Left cardiac atrium (tissue), 4 donors: ENCODE measurements at places on chromosomes 3 and 15.

- no peak for DNase-seq
Observed at GRCh38 chr3:8617921-8618320, 26.7 kb downstream of the SSUH2 start.

DNA sequence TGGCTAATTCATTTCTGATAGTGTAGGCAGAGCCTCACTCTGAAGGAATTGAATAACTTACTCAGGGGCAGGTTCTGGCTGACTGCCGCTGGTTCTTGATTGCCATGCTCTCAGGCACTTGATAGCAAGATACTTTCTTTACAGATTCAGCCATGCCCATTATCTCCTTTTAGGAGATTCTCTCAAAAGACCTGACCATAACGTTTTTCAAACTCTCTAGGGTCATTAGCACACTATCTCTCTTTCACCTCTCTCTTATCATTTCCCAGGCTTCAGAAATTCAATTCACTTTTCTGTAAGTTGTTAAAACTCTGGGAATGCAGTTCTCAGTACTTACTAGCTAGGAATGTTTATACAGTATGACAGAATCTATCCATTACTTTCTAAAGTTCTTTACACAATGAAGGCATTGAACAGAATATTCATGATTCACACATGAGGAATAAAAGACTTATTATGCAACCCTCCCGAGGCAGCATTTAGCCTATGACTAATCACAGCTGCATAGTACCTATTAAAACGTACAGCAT is 850.3 kb upstream of the CADM2 start:
- no peak for DNase-seq

DNA sequence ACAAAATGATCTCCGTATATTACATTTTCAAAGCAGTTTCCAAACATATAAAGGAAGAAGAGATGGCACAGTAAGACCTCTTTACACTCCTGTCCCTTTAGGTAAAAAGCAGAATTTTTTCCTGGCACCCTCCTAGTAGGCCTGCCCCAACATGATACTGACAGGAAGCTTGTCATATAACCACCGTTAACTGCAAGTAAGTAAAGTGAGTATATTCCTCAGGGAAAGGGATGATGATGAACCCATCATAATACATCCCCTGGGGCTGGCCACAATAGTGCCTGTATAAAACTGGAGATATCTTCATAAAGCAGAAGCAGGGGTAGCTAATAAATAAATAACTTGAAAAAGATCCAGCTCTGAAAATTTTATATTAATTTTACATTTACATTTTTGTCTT is 893.0 kb downstream of the DIPK2A start:
- no peak for DNase-seq

DNA sequence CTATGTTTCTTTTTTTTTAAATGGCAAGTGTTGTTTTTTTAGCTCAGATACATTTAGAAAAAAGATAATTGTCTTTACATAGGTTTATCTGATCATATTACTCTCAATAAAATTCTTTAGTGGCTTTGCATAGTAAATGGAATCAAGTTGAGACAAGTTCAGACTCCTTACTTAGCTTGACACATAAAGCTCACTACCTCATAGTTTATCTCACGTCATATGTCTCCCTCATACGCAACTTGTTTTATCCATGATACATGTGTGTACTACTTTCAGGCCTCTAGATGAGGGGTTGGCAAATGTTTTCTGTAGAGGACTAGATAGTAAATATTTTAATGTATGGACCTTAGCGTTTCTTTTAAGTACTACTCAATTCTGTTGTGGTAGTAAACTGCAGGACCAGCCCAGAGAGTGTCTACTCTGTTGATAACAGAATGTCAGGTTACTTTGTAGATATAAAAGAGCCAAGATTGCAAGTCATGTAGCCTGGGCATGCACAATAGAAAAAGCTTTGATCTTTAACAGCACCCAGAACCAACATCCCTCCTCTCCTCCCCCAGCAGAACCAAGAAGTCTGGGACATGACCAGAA is 28.2 kb upstream of the MGA start:
- DNase-seq = no peak

DNA sequence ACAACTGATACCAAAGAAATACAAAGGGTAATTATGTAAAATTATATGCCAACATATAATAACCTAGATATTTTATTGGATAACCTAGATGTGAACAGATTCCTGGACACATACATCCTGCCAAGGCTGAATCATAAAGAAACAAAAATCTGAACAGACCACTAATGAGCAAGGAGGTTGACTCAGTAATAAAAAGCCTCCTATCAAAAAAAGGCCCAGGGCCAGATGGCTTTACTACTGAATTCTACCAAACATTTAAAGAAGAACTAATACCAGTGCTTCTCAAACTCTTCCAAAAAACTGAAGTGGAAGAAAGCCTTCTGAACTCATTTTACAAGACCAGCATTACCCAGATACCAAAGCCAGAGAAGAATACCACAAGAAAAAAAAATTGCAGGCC is 32.4 kb downstream of the THBS1 start:
- no peak for DNase-seq

- DNase-seq = no peak
Observed at GRCh38 chr3:44920081-44920480, 45.7 kb downstream of the TGM4 start.

- DNase-seq = no peak
Observed at GRCh38 chr15:98843844-98844243, 163.7 kb downstream of the PGPEP1L start.

- no peak for DNase-seq
Observed at GRCh38 chr3:184236636-184237035, 7.3 kb downstream of the VWA5B2 start.

DNA sequence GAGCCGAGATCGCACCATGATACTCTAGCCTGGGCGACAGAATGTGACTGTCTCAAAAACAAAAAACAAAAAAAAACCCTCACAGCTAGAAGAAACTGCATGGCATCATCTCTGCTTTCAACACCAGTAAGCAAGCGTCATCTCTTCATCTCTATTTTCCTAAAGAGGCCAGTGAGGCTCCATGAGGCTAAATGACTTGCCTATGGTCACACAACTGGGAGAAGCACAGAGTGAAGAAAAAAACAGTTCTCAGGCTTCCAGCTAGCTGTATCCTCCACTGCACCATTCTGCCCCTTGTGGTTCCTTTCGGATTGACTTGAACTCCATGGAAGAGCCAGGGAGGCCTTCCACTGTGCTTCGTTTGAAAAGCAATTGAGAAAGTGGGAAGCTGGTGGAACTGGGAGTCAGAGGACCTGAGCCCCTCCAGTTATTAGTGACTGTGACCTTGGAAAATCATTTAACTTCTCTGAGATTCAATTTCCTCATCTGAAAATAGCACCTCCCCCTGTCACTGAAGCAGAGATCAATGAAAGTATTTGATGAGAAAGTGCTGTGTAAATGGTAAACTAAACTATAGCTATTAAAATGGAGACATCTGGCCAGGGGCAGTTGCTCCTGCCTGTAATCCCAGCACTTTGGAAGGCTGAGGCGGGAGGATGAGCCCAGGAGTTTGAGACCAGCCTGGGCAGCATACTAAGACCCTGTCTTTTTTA is 32.1 kb upstream of the DENND4A start:
- peak; percentile 56 for DNase-seq

GRCh38 chr3:3085782-3086181 is 24.4 kb downstream of the IL5RA start:
- no peak for DNase-seq

DNA sequence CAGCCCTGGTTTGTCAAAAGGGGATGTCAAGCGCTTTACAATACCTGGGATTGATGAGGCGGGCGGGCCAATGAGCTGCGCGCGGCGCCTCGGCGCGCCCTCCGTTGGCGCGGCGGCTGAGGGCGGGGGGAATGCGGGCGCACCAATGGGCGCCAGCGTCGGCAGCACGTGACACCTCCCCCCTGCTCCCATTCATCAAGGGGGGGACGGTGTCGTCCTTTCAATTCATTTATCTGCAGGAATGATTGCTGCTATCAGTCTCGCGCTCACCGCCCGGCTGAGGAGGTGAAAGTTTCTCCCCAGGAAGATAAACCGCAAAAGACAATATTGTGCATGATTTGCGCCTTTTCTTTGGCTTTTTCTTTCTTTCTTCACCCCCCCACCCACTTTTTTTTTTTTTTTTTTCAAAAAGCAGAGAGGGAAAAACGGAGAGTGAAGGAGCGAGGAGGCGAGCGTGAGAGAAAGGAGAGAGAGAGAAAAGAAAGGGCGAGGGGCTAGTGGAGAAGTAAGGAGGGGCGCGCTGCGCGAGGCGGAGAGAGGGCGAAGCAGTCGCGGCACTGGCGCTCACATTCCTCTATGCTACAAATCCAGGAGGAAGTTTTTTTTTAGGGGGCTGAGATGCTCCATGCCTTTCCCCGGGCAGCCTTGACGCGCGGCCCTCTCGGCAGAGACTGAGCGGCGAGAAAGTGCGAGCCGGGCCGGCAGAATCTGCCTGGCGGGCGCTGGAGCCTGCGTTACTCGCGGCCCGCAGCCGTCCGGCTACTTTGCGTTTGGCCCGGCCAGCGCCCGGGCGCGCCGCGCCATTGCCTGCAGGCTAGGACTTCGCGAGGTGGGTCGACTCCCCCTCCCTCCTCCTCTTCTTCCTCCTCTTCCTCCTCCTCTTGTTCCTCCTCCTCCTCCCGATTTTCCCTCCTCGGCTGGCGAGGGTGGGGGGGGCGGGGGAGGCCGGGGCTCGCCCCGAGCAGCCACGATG is at the start of gene ZIC1:
Gene ZIC1, plus strand, starts transcription at position 223 of the 973 bp plus-strand sequence. Its CDS starts 748 bp downstream, at position 971.
- no peak for DNase-seq

- DNase-seq = no peak
Observed at GRCh38 chr15:56980473-56980872, 62.0 kb downstream of the TCF12 start.

DNA sequence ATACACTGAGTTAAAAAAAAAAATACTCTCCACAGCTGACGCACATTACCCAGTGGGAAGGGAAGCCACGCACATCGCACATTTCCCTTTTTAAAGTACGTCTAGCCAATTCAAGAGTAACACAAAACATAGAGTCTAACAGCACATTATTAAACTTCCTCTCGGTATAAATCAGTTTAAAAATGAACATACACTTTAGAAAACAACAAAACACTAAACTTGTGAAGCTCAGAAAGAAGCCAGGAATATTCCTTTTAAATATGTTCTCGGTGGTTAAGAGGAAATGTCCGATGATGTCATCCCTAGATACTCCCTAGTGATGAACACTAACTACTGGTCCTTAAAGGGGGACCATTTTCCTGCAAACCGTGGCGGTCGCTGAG is 721 bp downstream of the MYEF2 start:
- DNase-seq = no peak

DNA sequence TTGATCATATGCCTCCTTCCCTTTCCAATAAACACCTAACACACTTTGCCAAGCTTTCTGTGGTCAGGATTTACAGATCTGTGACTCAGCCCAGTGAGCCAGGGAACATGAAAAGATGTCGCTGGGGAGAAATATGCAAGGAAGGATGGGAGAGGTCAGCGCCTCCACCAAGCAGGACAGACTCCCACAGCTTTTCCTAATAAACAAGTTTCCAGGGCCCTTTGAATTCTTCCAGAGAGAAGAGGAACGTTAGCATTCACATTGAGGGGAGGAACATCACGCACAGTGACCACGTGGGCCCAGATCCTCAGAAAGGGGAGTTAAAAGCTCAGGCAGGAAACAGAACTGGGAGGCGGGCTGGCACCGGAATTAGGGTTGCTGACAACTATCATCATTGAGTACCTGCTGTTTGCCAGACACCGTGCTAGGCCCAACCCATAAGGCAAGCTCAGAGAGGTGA is 33.3 kb upstream of the MRPS22 start:
- DNase-seq = no peak

DNA sequence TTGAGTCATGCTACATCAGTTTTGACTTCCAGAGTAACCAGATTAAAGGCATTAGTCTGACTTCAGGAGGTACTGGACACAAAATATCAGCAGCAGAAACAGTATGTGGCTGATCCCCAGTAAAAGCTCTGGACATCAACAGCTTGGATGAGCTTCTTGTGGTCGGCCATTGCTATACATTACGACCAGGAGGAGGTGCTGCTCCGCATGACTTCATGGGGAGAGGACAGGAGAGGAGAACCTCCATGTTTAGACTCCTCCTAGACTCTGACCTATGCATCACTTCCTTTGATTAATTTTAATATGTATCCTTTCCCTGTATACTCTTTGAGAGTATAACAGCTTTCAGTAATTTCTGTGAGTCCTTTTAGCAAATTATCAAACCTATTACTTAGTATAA is 285.6 kb upstream of the ARHGEF26 start:
- no peak for DNase-seq

DNA sequence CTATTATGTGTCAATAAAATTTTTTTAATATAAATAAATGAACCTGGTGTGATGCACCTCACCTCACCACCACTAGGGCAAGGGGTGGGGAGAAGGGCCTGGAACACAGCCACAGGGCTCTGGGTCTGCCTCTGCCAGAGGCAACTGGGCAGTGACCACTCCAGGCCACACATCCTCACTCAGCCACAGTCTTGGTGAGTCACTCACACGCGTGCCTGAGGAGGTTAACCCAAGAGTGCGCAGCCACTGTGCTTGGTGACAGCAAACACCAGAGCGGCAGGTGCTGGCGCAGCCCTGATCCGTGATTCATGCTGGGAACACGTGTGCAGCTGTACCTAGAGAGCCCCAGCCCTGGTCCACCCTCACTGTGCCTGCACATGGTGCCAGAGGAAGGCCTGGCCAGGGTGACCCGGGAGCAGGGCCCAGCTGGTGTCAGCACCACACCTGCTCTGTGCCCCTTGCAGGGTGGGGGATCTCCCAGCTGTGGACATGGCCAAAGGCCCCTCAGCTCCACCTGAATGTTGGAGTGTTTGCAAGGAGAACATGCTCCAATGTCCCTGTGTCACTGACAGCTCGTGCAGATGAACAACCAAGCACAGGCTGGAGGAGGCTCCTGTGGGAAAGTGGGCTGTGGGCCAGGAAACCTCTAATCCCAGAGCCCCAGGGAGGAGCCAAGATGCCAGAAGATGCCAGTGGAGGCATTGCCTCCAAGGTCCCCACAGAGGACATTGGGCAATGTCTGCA is 2.1 kb downstream of the SLC41A3 start:
- DNase-seq = no peak

DNA sequence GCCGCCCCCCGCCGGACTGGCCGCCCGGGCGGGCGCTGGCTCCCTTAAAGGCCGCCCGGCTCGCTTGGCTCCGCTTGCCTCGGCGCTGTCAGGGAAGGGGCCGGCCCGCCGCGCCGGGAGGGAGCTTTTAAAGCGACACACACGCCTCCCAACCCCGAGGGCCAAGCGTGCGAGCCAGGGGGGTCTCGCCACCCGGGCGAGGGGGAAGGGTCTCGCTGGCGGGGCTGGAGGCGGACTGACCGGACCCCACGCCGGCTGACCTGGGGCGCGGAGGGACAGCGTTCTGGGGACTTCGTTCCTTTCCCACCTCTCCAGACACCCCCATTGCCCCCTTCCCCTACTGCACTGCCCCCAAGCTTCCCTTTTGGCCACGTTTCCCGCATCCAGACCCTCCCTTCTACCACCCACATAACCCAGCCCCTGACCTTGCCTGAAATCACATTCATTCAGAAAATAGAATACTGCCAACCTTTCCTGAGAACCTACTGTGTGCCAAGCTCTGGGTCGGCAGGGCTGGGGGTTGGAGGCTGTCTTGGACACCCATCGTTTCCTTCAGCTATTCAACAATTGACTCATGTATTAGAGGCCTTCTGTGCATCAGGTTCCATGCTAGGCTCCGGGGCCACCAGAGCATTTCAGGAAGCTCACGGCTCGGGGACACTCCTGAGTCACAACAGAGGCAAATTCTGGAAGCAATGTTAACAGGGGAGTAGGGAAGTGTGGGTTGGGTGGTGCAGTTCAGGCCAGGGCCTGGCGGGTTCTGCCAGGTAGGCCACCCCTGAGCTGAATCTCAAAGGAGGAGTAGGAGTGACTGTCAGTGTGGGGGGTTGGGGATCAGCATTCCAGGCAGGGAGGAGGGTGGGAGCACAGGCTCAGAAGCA is at the start of gene INSYN1:
Gene INSYN1, minus strand, starts transcription at position 102 of the 881 bp plus-strand sequence. CDS start 2,221 bp downstream, outside the sequence.
- peak; percentile 67 for DNase-seq

GRCh38 chr15:31285772-31286261 is 40.8 kb upstream of the KLF13 start:
- no peak for DNase-seq
